ENCODE measurements at places on chromosomes 1 and 21.

GRCh38 chr1:234132795-234133194 lies 228.3 kb downstream of the SLC35F3 start:
- no peak for DNase-seq

DNA sequence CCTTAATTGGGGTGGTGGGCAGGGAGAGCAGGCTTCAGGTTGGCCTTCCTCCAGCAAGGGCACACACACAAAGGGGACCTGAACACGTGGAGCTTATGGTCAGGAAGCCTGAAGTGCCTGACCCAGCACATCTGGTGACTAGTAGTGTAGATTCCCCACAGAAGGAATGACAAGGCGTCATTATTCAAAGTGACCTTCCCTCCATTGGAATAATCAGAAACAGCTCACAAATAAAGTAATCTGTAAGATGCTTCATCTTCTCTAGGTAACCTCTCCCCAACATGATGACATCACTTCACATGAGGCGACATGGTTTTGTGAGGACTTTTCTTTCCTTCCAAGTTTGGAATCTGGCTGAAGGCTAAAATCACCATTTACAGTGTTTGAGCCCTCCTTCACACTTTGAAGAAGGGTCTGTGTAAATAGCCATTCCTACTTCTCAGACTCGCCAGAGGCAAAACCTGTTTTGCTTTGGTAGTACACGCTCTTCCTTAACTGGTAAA lies 32.8 kb upstream of the ERG start:
- no peak for DNase-seq

DNA sequence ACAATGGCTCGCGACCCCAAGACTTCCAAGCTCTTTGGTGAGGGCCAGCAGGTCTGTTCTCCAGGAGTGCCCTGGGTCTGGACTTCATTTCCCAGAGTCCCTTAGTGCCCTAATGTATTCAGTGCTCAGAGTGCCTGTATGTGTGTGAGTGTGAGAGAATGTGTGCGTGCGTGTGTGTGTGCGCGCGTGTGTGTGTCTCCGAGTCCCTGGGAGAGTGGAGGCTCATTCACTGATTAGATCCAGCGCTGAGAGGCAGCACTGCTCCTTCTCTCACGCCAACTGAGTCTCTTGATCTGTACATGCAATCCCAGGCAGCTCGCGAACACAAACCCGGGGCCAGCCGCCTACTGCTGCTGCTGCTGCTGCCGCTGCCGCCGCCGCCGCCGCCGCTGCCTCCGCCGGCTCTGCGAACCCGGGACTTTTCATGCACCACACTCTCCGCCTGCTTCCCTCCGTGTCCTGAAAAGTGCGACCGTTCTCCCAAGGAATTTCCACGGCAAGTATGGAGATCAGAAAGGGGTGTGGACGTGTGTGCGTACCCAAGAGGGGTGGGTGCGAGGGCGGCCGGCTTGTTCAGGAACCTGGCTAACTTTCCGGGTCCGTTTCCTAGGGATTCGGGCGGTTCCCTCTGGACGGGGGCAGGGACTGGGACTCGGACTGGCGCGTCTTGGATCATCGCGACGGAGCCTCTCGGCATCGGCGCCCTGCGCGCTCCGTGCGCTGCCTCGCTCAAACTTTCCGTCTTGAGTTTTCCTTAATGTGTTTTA lies at the start of gene RNF220:
Gene RNF220, plus strand, starts transcription at position 225 of the 767 bp plus-strand sequence.
- no peak for DNase-seq

DNA sequence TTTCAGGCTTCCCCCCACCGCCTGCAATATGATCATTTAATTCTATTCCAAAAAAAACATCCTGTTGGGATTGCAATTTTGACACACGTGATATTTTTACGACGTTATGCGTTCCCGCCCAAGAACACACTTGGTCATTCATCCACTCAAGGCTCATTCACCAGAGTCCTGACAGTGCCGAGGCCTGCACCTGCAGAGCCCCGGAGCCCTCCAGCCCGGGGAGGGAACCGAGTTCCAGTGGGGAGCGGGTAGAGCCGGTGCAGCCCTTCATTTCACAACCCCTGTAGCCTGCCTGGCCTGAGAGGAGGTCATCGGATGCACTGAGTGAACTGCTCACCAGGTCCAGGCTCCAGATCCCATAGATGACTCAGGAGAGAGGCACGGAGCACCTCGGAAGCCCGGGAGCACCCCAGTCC lies 156.0 kb upstream of the BACE2 start:
- DNase-seq, result no peak

DNA sequence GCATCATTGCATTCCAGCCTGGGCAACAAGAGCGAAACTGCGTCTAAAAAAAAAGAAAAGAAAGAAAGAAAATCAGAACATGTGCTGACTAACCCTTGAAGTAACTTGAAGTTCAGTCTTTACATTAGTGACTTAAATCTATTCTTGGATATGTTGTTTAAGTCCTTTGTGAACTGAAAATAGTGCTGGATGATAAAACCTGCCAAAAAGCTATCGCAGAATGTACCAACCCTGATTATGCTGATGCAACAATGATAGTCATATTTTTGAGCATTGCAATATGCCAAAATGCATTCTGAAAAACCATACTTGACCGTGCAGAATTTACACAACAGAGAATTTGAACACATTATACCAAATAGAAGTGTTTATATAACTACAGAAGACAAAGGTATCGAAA lies 30.7 kb downstream of the SHISAL2A start:
- DNase-seq, result no peak

All from naive thymus-derived CD8-positive, alpha-beta T cell (primary cell).